Left hindlimb (tissue), 1 donor: ENCODE measurements at places on chromosomes 11 and 22.

GRCh38 chr11:90587896-90588295 is 365.0 kb upstream of the CHORDC1 start:
- no peak for DNase-seq

- DNase-seq = no peak
These were observed 211.4 kb downstream of the AASDHPPT start for GRCh38 chr11:106288822-106289387.

GRCh38 chr22:21651521-21652009 is 9.5 kb downstream of the SDF2L1 start:
- DNase-seq = no peak

DNA sequence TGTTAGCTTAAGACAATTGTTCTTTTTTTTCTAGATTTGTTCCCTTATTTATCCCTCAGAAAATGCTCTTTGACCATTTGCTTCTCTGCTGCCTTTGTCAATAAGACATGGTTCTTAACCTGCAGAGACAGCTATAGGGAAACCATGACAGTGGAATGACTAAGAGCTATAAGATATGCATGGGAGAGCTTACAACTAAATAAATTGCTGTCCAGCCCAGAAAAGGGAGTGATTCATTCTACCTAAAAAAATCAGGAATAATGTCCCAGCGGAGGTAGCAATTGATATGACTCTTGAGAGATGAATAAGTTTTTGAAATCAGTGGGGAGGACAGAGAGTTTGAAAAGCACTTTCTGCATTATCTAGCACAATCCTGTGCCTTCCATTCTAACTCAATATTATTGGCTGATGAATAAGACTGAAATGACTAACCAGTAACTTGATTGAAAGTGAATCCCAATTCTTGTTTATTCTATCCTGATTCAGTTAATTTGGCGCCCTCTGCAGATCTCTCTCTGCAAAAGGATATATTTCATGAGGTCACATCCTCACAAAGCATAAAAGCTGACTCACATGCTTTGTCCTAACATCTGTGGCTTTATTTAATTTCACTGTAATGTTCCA is 680.5 kb upstream of the API5 start:
- no peak for DNase-seq

DNA sequence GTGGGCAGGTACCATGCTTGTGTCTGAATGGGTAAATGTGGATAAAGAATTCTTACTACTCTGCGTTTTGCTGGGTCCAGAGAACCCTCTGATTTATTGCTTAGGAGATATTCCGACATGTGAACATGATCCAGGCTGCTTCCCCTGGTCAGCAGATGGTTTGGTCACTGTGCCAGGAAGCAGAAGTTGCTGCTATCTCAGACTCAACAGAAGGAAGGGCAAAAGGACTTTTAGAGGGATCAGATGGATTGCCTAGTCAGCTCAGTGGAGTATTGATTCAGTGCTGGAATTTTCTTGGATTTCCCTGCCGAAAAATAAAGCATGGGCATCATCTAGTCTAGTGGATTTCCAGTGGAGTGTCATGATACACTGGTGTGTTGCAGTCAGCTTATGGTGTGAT is 440.1 kb downstream of the NTM start:
- DNase-seq = no peak

GRCh38 chr11:57310630-57311086 is 14.1 kb downstream of the TNKS1BP1 start:
- DNase-seq = no peak

DNA sequence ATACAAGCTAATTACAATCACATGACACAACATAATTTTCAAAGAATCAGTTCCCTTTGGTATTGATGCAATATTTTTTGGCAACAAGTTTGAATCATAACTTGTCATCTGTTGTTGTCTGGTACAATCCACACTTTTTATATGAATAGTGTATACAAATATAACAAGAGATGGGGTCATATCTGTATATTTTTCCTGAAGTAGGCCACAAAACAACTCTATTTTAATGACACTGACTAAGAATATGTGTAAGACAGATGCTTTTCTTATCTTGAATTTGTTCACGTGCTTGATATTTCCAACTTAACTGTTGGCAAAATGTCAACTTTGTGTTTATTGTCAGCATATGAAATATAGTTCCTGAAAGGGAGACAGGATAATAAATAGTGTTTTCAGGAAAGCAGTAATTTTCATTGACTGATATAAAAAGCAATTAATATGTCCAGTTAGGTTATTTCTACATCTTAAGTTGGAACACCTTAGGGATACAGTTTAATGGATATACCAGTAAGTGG is 27.9 kb downstream of the NOX4 start:
- no peak for DNase-seq

DNA sequence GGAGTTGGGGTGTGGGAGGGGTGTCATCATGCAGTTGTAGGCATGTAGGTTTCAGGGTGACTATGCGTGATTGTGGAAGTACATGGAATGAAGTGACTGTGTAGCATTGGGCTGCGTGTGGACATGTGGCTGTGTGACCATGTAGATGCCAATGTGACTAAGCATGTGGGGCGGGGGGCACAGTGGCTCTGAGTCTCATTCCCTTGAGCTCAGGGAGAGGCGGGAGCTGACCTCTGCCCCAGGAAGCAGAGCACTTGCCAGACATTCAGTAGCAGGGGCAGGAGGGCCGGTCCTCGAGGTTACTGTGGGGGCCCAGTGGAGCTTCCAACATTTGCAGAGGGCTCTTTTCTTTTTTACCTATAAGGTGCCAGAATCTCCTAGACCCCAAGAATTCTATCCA is 440 bp upstream of the KLHL35 start:
- no peak for DNase-seq

GRCh38 chr22:17137170-17137569 is 16.0 kb upstream of the TMEM121B start:
- no peak for DNase-seq

GRCh38 chr11:70252844-70253243 is 17.6 kb upstream of the PPFIA1 start:
- no peak for DNase-seq

DNA sequence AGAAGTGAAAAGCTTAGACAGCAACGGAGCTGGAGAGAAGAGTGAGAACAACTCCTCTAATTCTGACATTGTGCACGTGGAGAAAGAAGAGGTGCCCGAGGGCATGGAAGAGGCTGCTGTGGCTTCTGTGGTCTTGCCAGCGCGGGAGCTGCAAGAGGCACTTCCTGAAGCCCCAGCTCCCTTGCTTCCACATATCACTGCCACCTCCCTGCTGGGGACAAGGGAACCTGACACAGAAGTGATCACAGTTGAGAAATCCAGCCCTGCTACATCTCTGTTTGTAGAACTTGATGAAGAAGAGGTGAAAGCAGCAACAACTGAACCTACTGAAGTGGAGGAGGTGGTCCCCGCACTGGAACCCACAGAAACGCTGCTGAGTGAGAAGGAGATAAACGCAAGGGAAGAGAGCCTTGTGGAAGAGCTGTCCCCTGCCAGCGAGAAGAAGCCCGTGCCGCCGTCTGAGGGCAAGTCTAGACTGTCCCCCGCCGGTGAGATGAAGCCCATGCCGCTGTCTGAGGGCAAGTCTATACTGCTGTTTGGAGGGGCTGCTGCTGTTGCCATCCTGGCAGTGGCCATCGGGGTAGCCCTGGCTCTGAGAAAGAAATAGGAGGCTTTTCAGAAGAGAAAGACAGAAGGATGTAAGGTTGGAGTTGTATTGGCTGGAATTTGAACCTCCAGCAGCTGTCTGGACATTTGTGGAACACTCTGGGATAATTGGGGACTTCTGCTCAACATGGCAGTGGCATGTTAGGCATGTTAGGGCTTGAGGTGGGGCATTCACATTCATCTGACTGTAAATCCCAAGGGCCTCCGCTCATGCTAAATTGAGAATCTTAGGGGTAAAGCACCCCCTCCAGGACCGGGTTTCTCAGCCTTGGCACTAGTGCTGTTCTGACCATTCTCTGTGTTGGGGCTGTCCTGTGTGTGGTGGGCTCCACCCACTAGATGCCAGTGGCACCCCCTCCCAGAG is 47.1 kb downstream of the BID start:
- DNase-seq = no peak

GRCh38 chr11:2807025-2807681 is 78.4 kb downstream of the CDKN1C start:
- peak; percentile 82 for DNase-seq

- DNase-seq = no peak
These were observed 806 bp upstream of the SMDT1 start for GRCh38 chr22:42078469-42079318.

GRCh38 chr22:49573109-49573765 is 254.4 kb downstream of the BRD1 start:
- DNase-seq = peak; percentile 6

GRCh38 chr11:128771102-128771501 is 77.2 kb downstream of the FLI1 start:
- no peak for DNase-seq

GRCh38 chr11:28631148-28631547 is 523.0 kb downstream of the METTL15 start:
- no peak for DNase-seq

- no peak for DNase-seq
These were observed 85.7 kb downstream of the CSNK2A3 start for GRCh38 chr11:11267312-11267711.

DNA sequence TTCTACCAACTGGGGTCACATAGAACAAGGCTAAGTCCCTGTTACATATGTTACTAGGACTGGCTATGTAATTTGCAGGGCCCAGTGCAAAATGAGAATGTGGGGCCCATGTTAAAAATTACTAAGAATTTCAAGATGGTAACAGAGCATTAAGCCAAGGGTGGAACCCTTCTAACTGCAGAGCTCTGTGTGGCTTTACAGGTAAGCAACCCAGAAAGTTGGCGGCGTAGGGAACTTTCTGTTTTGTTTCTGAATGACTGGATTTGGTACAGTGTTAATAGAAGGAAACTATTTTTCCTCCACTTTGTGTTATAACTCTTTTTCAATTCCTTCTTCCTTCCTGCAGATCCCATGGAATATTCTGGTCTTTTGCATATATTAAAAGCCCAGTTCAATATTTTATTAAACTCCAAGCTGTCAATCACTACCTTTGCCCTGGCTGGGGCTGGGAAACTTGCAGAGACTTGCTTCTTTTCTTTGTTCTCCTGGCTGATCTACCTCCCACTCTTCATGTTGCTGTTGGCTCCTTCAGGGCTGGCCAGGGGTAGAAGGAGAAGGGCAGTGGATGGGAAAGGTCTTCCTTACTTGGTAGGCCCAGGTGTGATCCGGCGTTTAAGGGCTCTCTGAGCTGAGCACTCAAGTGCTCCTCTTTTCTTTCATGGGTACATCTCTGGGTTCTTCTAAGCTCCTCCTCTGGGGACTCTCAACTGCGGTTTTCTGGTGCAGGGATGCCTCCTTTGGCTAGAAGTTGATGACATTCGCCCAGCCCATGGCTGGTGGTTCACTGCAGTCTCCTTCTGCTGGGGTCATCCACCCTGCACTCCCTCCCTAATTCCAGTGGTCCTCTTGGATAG is 67.7 kb downstream of the SNX19 start:
- DNase-seq = no peak

GRCh38 chr22:29113319-29113718 is 40.5 kb downstream of the KREMEN1 start:
- DNase-seq = no peak

GRCh38 chr11:21771097-21771496 is 421.8 kb upstream of the ANO5 start:
- DNase-seq = no peak

- no peak for DNase-seq
These were observed 14.7 kb downstream of the GATD1 start for GRCh38 chr11:762421-763072.

DNA sequence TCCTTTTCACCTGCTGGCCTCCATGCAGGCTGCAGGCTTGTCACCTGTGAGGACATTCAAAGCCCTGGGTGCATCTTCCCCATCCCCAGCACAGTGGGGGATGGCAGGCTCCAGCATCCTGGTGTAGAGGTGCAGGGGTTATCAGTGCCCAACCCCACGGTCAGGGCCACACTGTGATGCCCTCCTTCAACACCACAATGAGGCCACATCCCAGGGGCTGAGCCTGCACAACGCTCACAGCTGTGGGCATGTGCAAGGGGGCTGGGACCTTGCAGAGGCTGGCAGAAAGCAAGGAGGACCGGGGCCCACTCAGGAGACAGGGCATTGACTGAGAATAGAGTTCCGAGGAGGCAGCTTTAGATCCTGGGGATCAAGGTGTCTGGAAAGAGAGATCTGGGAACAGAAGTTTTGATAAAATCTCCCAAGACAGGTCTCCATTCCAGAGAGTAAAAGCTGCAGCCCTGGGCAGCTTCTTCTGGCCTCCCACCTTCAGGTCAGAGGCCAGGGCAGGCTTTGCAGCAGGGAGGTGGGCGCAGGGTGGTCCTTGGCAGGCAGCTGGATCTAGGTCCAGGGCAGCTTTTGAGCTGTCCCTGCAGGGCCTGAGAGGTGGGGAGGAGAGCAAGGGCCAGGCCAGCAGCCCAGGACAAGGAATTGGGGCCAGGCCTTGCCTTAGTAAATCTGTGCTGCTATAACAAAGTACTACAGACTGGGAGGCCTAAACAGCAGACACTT is 250.8 kb upstream of the B3GAT1 start:
- no peak for DNase-seq
